Anterior cingulate cortex (tissue), 58 donors: ENCODE measurements at places on chromosomes 5 and 9.

DNA sequence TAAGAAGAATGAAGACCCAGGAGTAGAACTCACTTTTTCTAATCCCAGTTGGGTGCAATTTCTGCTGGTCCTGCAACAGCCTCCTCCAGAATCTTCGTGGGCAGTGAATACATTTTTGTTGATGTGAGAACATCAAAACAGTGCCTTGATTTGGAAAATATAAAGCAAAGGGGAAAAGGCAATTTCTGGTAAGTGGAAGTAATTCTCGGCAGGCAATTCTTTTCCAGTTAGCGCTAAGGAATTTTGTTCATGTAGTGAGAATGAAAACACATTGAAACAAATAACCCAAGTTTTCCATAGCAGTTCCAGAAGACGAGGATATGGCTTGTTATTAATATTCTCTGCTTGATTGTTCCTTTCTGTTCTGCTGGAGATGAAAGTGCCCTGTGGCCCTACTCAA lies 178.7 kb downstream of the SPATA31D1 start:
- DNase-seq = no peak

DNA sequence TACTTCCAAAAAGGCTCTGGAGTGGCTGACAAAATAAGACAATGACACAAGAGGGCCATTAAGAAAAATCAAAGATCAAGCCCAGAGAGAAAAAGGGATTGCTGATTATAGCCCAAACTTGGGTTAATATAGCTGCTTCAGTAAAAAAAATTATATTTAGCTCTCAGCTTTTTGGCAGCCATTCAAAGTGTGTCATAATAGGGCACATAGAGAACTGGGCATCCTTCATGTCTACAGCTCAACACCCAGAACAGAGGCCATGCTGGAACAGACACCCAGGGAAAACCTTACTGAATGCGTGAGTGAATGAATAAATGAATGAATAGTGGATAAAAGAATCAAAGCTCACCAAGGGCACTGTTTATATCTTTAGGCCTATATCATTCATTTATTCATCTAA lies 110.1 kb downstream of the SLIT3 start:
- no peak for DNase-seq

DNA sequence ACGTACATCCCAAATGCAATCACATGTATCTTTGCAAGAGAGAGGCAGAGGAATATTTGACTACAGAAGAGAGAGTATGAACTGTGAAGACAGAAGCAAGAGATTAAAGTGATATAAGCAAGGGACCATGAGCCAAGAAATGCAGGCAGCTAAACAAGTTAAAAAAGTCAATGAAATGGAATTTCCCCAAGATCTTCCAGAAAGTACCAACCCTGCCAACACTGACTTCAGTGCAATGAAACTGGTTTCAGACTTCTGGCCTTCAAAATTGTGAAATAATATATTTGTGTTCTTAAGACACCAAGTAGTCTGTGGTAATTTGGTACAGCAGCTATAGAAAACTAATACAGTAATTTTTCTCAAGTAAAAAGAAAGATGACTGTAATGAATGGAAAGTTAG lies 20.9 kb downstream of the FOXI1 start:
- DNase-seq = no peak

GRCh38 chr5:1500411-1501091 lies 23.2 kb downstream of the LPCAT1 start:
- DNase-seq = peak; percentile 64
